ENCODE measurements at places on chromosomes 7 and 10. TPM values are rescaled to one million over a fixed set of nuclear protein-coding genes. Genes with fewer than 3 reads are reported as not detected.

SAP25 gene
- 53.4 TPM for total RNA-seq

GRCh38 chr7:123573341-123573740 lies 15.7 kb upstream of the NDUFA5 start:
- H3K27me3 ChIP-seq: no peaks in the 10 kb centered on the region
- H3K4me3 ChIP-seq: no peak overlapping the region
- H3K4me1 ChIP-seq: no peaks in the 10 kb centered on the region
- H3K27ac ChIP-seq: no peak overlapping the region
- DNase-seq: no peak

- DNase-seq: no peak
- no peak overlapping the region for H3K27ac ChIP-seq
- no peaks in the 10 kb centered on the region for H3K4me1 ChIP-seq
- no peaks in the 10 kb centered on the region for H3K27me3 ChIP-seq
These were observed 53.5 kb downstream of the SCIN start for GRCh38 chr7:12623885-12624498.

DNA sequence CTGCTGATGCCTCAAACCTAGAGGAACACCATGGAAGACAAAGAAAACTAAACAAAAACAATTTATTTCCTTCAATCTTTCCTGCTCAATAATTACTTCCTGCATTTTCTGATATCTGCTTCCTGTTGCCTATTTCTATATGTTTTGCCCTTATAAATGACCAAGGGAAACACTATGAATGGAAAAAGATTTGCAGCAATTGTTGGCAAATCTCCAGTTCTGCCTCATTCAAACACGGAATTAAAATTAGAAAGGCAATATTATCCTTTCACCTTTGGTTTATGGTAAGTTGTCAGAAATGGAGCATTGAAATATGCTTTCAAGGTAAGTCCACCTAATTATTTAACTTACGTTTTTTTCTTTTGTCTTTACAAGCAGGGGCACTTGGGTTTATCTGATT lies 552.2 kb upstream of the ANKRD30A start:
- H3K4me1 ChIP-seq: no peaks in the 10 kb centered on the region
- no peak overlapping the region for H3K4me3 ChIP-seq
- no peaks in the 10 kb centered on the region for H3K27me3 ChIP-seq

EPO gene
- not detected for total RNA-seq
